Suprapubic skin (tissue), 4 donors: ENCODE measurements at places on chromosomes 6 and 20.

DNA sequence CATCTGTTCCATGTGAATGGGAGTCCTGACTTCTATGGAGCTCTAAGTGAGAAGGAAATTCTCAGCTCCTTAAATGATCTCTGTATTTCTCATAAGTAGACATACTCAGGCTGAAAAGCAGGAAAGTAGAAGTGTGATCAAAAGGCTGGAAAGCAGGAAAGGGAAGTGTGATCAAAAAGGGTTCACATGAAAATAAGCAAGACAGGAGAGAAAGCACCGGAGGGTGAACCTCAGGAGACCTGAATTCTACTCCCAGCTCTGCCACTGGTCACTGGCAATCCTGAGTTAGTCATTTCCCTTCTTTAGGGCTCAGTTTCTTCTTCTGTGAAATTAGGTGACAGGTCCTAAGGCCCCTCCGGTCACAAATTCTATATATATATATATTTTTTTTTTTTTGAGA, 55.5 kb upstream of the TRERF1 start:
- DNase-seq, result no peak

GRCh38 chr20:16491294-16491905, 81.8 kb downstream of the KIF16B start:
- DNase-seq, result no peak

DNA sequence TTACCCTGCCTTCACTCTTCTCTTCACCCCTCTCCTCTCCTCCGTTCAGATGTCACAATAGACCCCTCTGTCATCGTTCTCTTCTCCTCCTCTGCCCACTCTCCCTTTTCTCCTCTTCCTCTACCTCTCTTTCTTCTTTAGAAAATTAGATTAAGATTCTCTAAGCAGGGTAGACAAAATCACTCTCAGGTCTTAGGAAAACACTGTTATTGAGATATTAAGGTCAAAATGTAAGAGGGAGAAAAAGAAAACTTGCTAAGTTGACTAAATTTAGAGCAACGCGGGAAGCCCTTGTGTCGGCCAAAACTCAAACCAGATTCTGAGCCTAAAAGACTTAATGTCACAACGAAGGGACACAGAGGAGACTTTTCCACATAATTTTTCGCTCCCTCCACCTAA, 22.1 kb upstream of the ZNF184 start:
- DNase-seq, result no peak

DNA sequence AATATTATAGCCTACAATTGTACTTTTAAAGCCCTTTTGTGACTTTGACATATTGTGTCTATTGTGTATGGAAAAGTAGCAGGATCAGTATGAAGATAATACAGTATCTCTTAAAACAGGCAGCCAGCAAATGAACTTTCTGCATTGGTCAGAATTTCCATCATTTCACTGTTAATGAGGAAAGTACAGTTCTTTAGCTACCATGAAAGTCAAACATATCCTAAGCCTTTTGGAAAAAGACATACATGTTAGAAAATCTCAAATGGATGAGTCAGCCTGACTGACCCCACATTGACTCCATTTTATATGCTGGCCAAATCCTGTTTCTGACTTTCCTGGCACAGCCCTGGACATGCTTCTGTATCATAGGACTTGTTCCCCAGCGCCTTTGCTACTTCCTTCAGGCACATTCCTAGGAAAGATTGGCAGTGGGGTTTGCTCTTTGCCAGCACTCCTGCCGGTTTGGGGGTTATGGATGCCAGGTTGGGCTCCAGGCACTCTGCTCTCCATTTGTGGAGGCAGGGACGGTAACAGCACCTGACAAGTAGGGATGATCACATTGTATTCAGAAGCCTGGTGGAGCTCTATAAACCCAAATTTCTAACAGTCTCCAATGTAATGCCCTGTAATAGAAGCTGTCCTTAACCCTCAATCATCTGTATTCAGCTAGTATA, 43.7 kb downstream of the TOP1 start:
- DNase-seq, result no peak

DNA sequence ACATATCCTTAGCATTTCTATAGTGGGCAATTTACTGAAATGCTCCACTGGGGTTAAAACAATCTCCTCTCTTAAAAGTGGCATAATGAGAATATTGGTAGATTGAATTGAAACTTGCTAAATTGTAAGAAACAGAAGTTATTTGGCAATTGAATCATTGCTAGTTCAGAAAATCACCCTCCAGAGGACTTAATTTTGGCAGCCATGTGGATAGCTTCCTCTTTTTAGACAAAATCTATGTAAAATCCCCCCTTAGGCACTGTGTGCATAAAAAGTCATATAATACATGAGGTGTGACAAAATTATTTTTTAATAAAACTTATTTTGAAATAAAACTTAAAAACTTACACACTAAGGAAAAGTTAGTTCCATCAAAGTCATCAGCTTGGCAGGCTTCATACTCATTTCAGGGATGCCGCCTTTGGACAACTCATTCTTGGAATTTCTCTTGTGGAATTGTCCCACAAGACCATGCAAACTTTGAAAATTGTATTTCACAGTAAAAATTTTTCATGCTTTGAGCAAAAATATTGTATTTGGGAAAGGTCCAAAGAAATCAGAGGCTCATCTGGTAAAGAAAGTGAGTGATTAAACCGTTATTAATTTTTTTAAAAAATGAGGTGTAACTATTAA, 473.0 kb downstream of the BCKDHB start:
- no peak for DNase-seq

GRCh38 chr20:4045741-4046140, 30.4 kb upstream of the RNF24 start:
- no peak for DNase-seq

DNA sequence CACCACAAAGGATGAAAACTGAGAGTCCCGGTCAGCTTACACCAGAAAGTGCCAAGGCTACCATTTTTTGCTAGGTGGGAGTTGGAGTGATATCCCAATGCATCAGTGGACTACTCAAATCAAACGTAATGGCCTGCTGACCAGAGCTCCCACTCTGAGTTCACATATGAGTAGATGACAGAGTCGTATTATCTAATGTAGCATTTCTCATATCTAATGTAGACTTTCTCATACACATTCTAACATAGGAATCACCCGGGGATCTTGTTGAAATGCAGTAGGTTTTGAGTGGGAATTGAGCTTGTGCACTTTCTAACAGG, 38.4 kb upstream of the FUCA2 start:
- DNase-seq, result no peak

DNA sequence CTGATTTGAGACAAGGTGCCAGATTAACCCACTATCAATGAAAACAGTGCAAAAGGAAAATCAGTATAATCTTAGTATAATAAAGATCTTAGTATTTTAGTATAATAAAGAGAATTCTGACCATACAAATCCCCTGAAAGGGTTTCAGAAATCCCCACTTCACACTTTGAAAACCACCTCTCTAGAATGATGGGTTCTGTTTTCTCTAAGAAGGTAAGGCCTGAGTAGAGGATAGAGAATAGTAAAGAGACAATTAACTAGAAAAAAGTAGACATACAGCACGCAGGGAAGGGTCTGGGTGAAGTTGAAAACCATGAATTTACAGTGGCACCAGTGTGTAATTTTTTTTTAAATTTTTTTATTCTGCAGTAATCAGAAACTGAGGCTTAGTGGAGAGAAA, 73.6 kb downstream of the REV3L start:
- no peak for DNase-seq

- DNase-seq, result no peak
These were observed 31.9 kb downstream of the GINS1 start for GRCh38 chr20:25439328-25439727.

DNA sequence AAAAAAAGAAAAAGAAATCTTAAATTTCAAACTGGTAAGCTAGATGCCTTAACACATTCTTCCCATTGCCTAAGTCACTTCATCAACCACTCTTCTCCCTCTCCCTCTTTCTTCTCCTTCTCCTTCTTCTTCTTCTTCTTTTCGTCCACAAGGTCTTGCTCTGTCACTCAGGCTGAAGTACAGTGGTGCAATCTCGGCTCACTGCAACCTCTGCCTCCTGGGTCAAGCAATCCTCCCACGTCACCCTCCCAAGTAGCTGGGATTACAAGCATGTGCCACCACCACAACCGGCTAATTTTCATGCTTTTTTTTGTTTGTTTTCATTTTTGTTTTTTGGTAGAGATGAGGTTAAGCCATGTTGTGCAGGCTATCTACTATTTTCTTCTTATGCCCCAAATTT, 60.2 kb downstream of the GPR63 start:
- no peak for DNase-seq

DNA sequence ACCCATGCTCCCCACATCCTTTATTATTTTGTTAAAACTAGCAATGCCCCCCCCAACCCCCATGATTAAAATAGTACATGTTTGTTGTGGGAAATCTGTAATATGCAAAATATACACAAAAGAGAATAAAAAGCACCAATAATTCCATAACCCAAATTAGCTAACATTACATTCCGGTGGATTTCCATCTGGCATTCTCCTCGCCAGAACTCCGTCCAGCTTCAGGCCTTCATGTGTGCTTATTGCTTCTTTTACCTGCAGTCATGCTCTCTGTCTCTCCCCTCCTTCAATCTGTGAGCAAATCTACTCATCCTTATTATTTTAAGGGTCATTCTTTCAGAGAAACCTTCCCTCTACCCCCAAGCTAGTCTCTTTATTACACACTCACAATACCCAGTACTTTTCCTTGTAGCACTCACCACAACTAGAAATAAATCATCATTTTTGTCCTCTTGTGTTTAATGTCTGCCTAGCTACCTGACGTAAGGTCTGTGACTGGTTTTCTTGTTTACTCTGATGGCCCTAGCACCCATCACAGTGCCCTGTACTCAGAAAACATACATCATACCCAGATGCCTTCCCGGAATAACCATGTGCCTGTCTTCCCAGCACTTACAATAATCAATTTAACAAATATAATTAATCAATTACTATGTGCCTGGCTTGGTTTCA, 25.6 kb upstream of the IER3 start:
- no peak for DNase-seq

DNA sequence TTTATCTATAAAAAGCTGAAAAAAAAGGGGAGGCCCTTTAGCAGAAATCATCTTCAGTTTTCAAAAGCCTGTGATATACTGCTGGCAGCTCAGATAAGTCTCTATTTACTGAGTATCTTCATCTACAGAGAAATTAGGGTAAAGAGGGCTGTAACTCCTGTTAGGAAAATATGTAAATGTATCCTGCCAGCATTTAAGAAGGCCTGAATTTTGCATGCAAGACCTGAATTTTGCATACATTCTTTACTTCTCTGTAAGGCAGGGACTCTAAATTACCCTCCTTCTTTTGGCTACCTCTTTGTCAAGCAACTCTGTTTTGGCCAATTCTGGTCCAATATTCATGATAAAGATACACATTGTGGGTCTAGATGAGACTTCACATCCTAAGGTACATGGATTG, 150.6 kb upstream of the SPACA1 start:
- no peak for DNase-seq

GRCh38 chr20:59027741-59028320, 4.3 kb downstream of the ATP5F1E start:
- DNase-seq, result no peak

- DNase-seq, result no peak
These were observed 30.3 kb upstream of the POPDC3 start for GRCh38 chr6:105209950-105210706.

DNA sequence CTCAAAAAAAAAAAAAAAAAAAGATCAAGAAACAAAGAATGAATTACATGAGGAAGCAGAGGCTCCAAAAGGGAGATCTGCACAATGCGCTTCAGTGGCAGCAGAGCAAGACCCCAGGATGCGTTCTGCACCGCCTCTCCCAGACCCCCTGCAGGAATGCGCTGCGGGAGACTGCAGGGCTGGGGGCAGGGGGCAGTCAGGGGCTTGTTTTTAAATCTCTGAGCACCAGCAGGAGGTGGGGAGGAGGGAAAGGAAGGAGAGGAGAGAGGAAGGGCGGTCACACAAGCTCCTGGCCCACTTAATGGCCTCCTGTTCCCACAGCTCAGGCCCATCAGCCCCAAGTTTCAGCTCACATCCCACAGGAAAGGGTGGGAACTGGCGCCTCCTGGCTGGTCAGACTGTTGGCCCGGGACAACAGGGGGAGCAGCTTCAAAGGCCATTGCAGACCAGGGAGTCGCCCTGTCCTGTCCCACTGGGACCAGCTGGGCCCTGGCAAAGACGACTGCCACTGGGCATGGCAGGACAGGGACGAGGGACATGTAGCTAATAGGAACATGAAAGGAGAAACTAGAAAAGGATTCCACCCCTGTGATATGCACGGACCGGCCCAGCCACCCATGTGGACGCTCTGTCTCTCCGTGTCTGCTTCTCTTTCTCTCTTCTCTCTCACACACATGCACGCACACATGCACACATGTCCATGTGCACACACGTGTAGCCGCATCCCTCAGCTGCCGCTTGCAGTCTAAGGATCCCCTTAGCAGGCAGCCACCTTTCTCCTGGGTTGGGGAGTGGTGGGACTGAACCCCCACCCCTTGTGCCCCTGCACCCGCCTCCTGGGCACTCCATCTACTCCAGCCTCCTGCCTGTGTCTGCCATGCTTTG, 34.7 kb downstream of the TFEB start:
- DNase-seq, result no peak

DNA sequence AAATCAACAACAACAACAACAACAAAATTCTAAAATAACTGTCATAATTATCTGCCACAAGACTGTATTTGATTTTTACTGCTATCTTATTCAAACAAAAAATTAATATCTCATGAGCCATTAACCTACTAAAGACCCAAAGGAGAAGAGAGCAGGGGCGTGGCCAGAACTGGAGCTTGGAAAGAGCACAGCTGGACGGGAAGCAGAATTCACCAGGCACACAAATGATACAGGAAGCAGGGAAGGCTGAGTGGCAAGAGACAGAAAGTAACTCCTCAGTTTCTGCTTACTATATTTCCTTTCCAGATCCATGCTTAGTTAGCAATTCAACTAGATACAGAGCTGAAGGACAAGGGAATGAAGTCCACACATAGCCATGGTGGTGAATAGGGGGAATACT, 54.4 kb downstream of the FKBP5 start:
- no peak for DNase-seq

GRCh38 chr20:41415191-41415590, 48.6 kb upstream of the EMILIN3 start:
- DNase-seq, result no peak

GRCh38 chr20:45994761-45995493, 13.8 kb upstream of the MMP9 start:
- no peak for DNase-seq

- DNase-seq, result no peak
These were observed 41.5 kb downstream of the DSE start for GRCh38 chr6:116412270-116412669.

- no peak for DNase-seq
These were observed 1.9 kb downstream of the RNF217 start for GRCh38 chr6:124963831-124964763.

DNA sequence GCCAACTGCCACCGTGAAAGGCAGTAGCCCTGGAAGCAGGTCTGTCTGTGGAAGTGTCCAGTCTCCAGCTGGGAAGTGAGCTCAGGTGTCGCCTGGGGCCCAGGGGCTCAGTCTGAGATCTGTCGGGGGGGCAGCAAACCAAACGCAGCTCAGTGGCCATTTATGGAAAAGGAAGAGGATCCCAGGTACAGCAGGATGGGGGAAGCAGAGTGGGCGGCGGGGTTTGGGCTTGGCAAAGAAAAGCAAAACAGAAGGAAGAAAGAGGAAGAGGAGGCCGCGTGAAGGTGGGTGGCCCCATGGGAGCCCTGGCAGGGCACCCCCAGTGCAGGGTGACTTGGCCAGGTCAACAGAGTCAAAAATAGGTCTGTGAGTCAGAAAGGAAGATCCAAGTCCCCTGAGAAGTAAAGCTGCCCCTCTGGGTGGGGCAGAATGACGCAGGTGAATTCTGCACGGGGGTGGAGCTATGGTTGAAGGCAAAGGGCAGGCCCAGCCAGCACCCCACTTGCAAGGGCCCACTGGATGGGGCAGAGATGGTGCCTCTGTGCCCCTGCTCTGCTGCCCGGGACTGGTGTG, 5.3 kb downstream of the PXDC1 start:
- DNase-seq, result no peak

GRCh38 chr6:131191590-131191989, 56.3 kb downstream of the AKAP7 start:
- no peak for DNase-seq
